ENCODE measurements at places on chromosomes 11 and 22.
A peak's percentile ranks its signal among the peaks of the same experiment; 100 is the strongest.

- no peak for ATAC-seq
Observed at GRCh38 chr11:126328001-126328390, 24.1 kb downstream of the DCPS start.

GRCh38 chr22:30235687-30236170, 10.8 kb downstream of the LIF start:
- ATAC-seq, result no peak

- ATAC-seq, result no peak
Observed at GRCh38 chr22:30327864-30328345, 1.2 kb upstream of the TBC1D10A start.

- no peak for ATAC-seq
Observed at GRCh38 chr11:34459507-34460162, 20.9 kb downstream of the CAT start.

DNA sequence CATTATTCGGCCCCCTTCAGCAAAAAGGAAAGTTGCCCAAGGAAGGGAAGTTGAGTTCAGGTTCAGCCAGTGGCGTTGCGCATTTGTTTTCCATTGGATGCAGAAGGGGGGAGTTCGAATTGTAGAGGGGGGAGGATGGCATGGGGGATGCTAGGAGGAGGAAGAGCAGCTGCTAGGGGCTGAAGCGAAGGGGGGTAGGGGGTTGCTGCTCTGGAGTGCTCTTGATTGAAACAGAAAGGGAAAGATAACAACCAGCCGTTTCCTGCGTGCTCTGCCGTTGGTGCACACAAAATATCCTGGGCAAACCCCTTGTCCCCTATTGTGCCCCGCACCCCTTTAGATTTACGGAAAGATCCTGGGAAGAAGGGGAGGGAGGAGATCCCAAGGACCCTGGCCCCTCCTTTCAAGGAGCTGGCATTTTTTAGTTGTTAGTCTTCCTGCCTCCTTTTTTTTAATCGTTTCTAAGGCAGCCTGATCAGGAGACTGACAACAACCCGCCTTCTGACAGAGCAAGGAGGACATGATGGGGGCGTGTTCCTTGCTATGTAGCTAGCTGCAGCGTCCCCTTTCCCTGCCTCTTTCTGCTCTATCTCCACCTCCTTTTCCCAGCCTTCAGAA, 2.1 kb downstream of the KMT2A start:
- ATAC-seq, result peak; percentile 26

DNA sequence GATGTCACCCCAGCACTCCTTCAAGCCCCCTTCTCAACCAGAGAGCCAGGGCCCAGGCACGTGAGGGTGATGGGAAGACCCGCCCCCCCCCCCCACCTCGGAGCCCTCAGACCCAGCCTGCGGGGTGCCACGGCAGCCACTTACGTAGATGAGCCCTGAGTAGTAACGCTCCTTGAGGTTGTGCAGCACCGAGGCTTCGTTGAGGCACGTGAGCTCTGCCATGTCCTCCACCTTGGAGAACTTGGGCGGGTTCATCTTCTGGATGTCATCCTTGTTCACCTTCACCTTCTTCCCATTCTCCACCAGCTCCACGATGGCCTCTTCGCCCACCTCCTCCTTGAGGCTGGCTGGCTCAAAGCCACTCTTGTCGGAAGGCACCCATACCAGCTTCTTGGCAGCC, 39.0 kb downstream of the MYH9 start:
- no peak for ATAC-seq

DNA sequence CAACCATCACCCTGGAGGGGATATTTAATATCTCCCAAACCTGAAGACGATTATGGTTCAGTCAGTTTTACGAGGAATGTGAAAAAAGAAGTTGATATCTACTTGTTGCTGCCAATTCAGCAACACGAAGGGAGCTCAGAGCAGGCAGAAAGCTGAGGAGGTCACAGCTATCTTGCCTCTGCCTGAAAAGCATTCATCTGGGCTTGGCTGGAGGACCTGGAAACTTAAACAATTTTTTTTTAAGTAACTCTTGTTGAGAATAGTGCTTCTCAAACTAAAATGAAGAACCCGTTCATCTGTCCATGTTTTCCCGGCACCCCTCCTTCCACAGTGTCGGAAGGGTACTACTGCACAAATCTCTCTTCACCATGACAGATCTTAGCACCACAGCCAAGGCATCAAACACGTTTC, 98.9 kb downstream of the MICAL3 start:
- ATAC-seq, result no peak

- no peak for ATAC-seq
Observed at GRCh38 chr11:34513682-34514449, at the start of gene ELF5. Gene ELF5 (minus strand): TSS chr11:34513794. CDS start chr11:34505749, 8,045 bp downstream.

DNA sequence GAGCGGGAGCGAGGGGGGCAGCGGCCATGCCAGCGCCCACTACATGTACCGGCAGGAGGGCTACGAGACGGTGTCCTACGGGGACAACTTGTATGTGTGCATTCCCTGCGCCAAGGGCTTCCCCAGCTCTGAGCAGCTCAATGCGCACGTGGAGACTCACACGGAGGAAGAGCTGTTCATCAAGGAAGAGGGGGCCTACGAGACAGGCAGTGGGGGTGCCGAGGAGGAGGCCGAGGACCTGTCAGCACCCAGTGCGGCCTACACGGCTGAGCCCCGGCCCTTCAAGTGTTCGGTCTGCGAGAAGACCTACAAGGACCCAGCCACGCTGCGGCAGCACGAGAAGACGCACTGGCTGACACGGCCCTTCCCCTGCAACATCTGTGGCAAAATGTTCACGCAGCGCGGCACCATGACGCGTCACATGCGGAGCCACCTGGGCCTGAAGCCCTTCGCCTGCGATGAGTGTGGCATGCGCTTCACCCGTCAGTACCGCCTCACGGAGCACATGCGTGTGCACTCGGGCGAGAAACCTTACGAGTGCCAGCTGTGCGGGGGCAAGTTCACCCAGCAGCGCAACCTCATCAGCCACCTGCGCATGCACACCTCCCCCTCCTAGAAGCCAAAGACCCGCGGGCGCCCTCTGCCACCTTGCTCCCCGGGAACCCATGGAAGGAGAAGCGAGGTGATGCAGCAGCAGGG, 20.9 kb upstream of the TMEM191C start:
- no peak for ATAC-seq

GRCh38 chr22:27557286-27558008, 244.1 kb downstream of the MN1 start:
- ATAC-seq, result no peak

DNA sequence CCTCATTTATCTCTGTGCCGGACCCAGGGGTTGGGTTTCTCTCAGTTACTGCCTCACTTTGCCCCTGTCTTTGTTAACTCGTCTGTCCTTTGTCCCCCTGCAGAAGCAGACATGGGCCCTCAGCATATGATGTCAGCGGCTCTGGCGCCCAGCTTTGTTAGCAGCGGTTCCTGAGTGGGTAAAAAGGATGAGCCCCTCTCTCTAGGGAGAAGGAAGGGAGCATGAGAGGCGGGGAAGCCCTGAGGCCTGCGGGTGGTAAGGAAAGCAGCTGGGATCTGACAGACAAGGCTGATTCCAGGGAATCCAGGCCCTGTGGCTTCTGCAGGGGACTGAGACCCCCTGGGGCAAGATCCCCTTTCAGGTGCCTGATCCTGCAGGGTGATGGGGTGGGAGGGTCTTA, 51.7 kb downstream of the MCM5 start:
- no peak for ATAC-seq

Data from activated CD4-positive, CD25-positive, alpha-beta regulatory T cell treated with anti-CD3 and anti-CD28 coated beads, Interleukin-2, amount 50 U/mL, for 24 hours (primary cell).